Mesenchymal stem cell (in vitro differentiated cells and primary cell): ENCODE measurements at places on chromosomes 2 and 18.

GRCh38 chr18:79624356-79625170 lies 55.0 kb upstream of the CTDP1 start:
- H3K4me3 ChIP-seq, result no peak overlapping the region
- no peak overlapping the region for H3K27ac ChIP-seq
- H3K27me3 ChIP-seq, result peaks cover 72% of the 10 kb centered on the region

GRCh38 chr2:10465910-10466309 lies 17.8 kb upstream of the ODC1 start:
- no peaks in the 10 kb centered on the region for H3K4me1 ChIP-seq
- no peak overlapping the region for H3K27ac ChIP-seq
- H3K27me3 ChIP-seq, result peaks cover 8% of the 10 kb centered on the region
- no peaks in the 10 kb centered on the region for H3K36me3 ChIP-seq
- DNase-seq, result no peak

DNA sequence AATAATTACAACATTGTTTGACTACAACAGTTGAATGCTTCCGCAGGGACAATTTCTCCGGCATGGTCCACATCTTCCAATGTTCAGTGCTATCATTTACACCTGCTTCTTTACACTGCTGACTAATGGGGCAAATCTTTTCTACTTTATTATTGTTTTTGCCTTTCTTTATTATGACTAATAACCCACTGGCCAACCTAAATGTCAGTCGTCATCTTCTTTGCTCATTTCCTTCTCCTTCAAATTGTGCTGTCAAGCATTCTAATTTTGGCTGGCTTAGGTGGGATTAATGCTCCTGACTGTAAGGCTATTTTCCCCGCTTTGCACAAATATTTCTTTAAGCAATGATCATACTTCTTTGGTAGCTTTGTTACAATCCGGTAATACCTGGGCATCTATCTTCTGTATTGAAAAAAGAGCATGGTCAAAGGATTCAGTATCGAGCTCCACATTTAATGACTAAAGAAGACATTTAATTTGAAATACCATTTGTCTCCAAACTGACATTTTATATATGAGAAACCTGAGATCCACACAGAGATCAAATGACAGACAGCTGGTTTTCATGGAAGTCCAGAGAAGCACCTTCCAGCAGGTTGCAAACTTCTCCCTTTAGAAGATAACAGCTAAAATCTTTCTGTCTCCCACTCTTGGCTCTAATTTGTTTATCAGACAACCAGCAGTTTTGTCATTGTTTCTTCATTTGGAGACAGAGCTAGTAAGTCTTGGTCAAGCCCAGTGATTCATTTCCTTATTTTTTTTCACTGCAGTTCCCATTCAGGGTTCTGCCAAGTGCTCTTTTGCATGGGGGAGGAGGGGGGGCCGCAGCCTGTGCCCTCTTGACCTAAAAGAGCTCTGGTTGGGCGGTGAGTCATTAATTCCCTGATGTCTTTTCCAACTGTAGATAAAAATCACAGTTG lies 132.9 kb downstream of the SOCS6 start:
- no peak overlapping the region for H3K4me3 ChIP-seq
- H3K36me3 ChIP-seq, result no peaks in the 10 kb centered on the region
- H3K4me1 ChIP-seq, result peaks cover 4% of the 10 kb centered on the region
- peak; percentile 94 for DNase-seq
- H3K27me3 ChIP-seq, result no peaks in the 10 kb centered on the region

DNA sequence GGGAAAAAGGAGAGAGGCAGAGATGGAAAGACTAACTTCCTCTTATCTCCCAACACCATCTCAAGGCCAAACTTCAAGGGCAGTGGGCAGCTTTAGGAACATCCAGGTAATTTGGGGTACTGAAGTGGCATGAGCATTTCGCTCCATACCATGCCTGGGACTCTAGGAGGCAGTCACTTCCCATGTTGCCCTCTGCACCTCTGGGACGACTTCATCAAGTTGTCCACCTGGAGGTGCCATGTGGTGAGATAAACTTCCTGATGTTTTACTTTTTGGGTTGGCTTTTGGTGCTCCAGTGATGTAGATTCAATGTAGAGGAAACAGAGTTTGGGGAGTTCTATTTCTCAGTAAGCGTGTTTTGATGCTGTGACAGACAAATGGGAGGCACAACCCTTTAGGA lies 56.3 kb upstream of the UPP2 start:
- no peaks in the 10 kb centered on the region for H3K27me3 ChIP-seq
- H3K36me3 ChIP-seq, result no peaks in the 10 kb centered on the region
- no peak overlapping the region for H3K27ac ChIP-seq
- no peak overlapping the region for H3K4me3 ChIP-seq
- DNase-seq, result no peak

GRCh38 chr18:69558052-69558451 lies 157.4 kb downstream of the DOK6 start:
- H3K36me3 ChIP-seq, result no peaks in the 10 kb centered on the region
- no peaks in the 10 kb centered on the region for H3K4me1 ChIP-seq
- H3K4me3 ChIP-seq, result no peak overlapping the region

GRCh38 chr2:63661076-63661475 lies 72.3 kb downstream of the MDH1 start:
- DNase-seq, result peak; percentile 79
- no peaks in the 10 kb centered on the region for H3K36me3 ChIP-seq
- H3K4me1 ChIP-seq, result no peaks in the 10 kb centered on the region
- no peaks in the 10 kb centered on the region for H3K27me3 ChIP-seq
- no peak overlapping the region for H3K4me3 ChIP-seq
- H3K27ac ChIP-seq, result peak overlapping the region; percentile 14

GRCh38 chr2:20474757-20475566 lies 28.1 kb downstream of the RHOB start:
- DNase-seq, result no peak
- no peak overlapping the region for H3K4me3 ChIP-seq
- peaks cover 3% of the 10 kb centered on the region for H3K27me3 ChIP-seq

GRCh38 chr2:46716927-46717326 lies 198.7 kb downstream of the MCFD2 start:
- DNase-seq, result no peak
- no peaks in the 10 kb centered on the region for H3K36me3 ChIP-seq
- peak overlapping the region; percentile 67 for H3K4me3 ChIP-seq
- H3K27me3 ChIP-seq, result no peaks in the 10 kb centered on the region

GRCh38 chr2:65525616-65526231 lies 93.3 kb upstream of the SPRED2 start:
- no peak overlapping the region for H3K27ac ChIP-seq
- no peaks in the 10 kb centered on the region for H3K27me3 ChIP-seq
- no peak overlapping the region for H3K4me3 ChIP-seq
- H3K36me3 ChIP-seq, result no peaks in the 10 kb centered on the region
- no peak for DNase-seq

GRCh38 chr2:158755310-158756087 lies 39.6 kb upstream of the DAPL1 start:
- H3K36me3 ChIP-seq, result no peaks in the 10 kb centered on the region
- DNase-seq, result no peak
- no peak overlapping the region for H3K27ac ChIP-seq
- no peaks in the 10 kb centered on the region for H3K4me1 ChIP-seq
- no peak overlapping the region for H3K4me3 ChIP-seq

- no peak overlapping the region for H3K4me3 ChIP-seq
- DNase-seq, result no peak
- no peaks in the 10 kb centered on the region for H3K4me1 ChIP-seq
- H3K27me3 ChIP-seq, result no peaks in the 10 kb centered on the region
- H3K27ac ChIP-seq, result no peak overlapping the region
These were observed 247.5 kb downstream of the PTH2R start for GRCh38 chr2:208654056-208654455.

GRCh38 chr2:32825291-32825712 lies 121.5 kb upstream of the LTBP1 start:
- no peak overlapping the region for H3K4me3 ChIP-seq
- no peaks in the 10 kb centered on the region for H3K4me1 ChIP-seq
- DNase-seq, result no peak
- no peak overlapping the region for H3K27ac ChIP-seq
- H3K27me3 ChIP-seq, result no peaks in the 10 kb centered on the region
- H3K36me3 ChIP-seq, result peaks cover 4% of the 10 kb centered on the region

- H3K36me3 ChIP-seq, result peaks cover 29% of the 10 kb centered on the region
- no peak for DNase-seq
- H3K27ac ChIP-seq, result no peak overlapping the region
- peaks cover 26% of the 10 kb centered on the region for H3K4me1 ChIP-seq
These were observed 39.4 kb downstream of the GORASP2 start for GRCh38 chr2:170968205-170969003.

- DNase-seq, result no peak
- H3K4me3 ChIP-seq, result no peak overlapping the region
- no peaks in the 10 kb centered on the region for H3K36me3 ChIP-seq
These were observed 86.3 kb downstream of the NDUFA10 start for GRCh38 chr2:239938651-239939486.

- H3K27ac ChIP-seq, result no peak overlapping the region
- H3K36me3 ChIP-seq, result no peaks in the 10 kb centered on the region
- H3K4me1 ChIP-seq, result peaks cover 2% of the 10 kb centered on the region
- no peak overlapping the region for H3K4me3 ChIP-seq
- no peak for DNase-seq
These were observed 83.6 kb downstream of the KLHL29 start for GRCh38 chr2:23468474-23469141.

DNA sequence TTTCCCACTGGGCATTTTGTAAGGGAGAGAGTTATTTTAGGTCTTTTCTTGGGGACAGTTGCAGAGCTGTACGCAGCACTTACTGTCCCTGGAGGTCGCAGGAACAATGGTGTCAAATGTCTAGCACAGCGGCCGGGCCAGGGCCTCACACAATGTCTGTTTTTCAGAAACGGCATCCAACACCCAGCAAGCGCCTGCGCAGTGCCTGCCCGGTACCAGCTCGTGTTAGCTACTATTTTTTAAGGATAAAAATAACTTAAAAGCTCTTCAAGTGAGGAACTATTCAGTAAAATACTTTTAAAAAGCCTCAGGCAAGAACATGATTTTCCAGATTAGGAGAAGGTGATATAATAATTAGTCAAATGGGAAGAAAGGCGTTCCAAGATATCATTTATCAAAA lies 90.0 kb downstream of the MBP start:
- H3K4me3 ChIP-seq, result no peak overlapping the region
- H3K27ac ChIP-seq, result no peak overlapping the region
- DNase-seq, result no peak
- H3K27me3 ChIP-seq, result no peaks in the 10 kb centered on the region
- peaks cover 28% of the 10 kb centered on the region for H3K36me3 ChIP-seq
- peaks cover 20% of the 10 kb centered on the region for H3K4me1 ChIP-seq

GRCh38 chr18:76377359-76377756 lies 117.7 kb downstream of the ZNF516 start:
- no peak overlapping the region for H3K4me3 ChIP-seq
- no peak overlapping the region for H3K27ac ChIP-seq
- H3K4me1 ChIP-seq, result no peaks in the 10 kb centered on the region
- no peaks in the 10 kb centered on the region for H3K27me3 ChIP-seq
- no peak for DNase-seq

DNA sequence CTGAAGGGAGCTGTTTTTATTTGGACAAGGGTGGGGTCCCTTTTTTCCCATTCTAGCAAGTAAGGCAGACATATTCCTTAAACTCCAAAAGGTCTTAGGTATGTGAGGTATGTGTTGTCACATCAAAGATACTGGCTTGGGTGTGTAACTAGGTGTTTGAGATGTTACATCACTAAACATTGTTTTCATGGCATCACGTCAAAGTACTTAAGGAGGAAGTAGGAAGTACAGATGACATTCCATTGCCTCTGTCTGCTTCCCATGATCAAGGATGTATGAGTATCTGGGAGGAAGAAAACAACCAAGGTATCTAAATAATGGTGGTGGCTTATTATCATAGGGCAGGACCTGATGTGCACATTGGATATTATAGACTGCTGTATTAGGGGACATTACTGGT lies 39.3 kb downstream of the CD302 start:
- no peaks in the 10 kb centered on the region for H3K4me1 ChIP-seq
- no peak for DNase-seq
- H3K27me3 ChIP-seq, result no peaks in the 10 kb centered on the region

DNA sequence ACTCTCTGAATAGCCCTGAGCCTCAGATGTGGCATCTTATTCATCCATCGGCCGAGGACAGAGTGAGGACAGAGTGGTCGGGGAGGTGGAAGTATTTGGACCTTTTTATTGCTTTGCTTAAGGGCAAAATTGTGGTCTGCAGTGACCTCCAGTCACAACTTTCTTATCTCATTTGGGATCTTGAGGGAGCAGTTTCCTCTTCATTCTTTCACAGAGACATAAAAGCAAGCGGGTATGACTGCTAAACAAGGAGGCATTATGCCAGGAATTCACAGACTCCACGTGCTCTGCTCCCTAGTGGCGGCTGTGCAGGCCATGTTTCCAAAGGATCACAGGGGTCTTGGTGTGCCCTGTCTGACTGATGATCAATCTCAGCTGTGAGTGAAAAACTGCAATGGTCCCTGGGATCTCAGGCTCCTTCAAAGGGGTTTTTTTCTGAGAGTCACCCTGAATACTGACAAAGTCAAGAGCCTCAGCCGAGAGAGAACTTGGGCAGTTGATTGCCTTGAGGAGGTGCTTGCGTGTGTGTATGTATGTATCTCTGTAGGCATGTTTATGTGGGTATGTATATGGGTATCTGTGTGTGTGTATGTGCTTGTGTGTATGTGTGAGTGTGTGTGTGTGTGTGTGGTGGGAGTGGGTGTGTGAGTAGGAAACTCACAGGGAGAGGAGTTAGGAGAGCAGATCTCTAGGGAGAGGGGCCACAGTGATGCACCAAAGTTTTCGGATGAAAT lies 47.7 kb downstream of the RAPGEF4 start:
- peak; percentile 88 for DNase-seq
- H3K36me3 ChIP-seq, result no peaks in the 10 kb centered on the region
- H3K4me1 ChIP-seq, result peaks cover 1% of the 10 kb centered on the region
- peak overlapping the region; percentile 33 for H3K27ac ChIP-seq
- H3K4me3 ChIP-seq, result peak overlapping the region; percentile 54

GRCh38 chr18:46754661-46755292 lies 2.1 kb downstream of the ST8SIA5 start:
- peak; percentile 8 for DNase-seq
- no peak overlapping the region for H3K4me3 ChIP-seq
- no peaks in the 10 kb centered on the region for H3K36me3 ChIP-seq
- no peak overlapping the region for H3K27ac ChIP-seq
- H3K27me3 ChIP-seq, result peaks cover 58% of the 10 kb centered on the region

DNA sequence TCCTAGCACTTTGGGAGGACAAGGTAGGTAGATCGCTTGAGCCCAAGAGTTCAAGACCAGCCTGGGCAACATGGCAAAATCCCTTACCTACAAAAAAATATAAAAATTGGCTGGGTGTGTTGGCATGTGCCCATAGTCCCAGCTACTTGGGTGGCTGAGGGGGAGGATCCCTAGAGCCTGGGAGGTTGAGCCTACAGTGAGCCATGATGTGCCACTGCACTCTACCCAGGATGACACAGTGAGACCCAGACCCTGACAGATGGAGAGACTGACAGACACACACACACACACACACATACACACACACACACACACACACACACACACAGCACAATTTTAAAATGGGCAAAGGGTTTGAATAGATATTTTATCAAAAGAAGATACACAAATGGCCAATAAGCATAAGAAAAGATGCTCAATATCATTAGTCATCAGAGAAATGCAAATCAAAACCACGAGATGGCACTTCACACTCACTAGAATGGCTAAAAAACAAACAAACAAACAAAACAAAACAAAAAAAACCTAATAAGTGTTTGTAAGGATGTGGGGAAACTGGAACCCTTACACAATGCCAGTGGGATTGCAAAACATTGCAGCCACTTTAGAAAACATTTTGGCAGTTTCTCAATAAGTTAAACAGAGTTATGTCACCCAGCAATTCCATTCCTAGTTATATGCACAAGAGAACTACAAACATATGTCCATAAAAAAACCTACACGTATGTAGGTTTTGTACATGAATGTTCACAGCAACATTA lies 42.3 kb downstream of the BAZ2B start:
- H3K27ac ChIP-seq, result no peak overlapping the region
- DNase-seq, result peak; percentile 64

GRCh38 chr2:226798422-226799210 lies 1.0 kb downstream of the IRS1 start:
- H3K27ac ChIP-seq, result peak overlapping the region; percentile 84
- no peaks in the 10 kb centered on the region for H3K27me3 ChIP-seq
- peak; percentile 69 for DNase-seq
- H3K4me1 ChIP-seq, result peaks cover 37% of the 10 kb centered on the region
